ENCODE measurements at places on chromosomes 11 and 22.

GRCh38 chr11:44564166-44564565 lies 1.3 kb upstream of the CD82 start:
- DNase-seq: no peak

DNA sequence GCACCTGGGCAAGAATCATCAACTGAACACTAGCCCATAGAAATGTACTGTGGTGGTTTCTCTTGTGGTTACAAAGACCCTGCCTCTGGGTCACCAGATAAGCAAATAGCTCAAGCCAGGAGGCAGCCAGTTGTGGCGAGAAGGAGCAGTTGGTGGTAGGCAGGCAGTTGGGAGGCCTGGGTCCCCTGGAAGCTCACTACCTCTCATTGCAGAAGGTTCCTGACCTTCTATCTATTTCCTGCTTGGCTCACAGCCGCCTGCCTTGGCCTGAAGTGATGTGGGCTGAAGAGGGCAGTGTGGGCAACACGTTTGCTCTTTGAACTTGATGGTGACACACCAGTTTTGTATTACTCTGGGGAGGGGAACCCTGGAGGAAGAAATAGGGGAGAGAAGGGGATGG lies 34.7 kb downstream of the NECTIN1 start:
- DNase-seq: no peak

DNA sequence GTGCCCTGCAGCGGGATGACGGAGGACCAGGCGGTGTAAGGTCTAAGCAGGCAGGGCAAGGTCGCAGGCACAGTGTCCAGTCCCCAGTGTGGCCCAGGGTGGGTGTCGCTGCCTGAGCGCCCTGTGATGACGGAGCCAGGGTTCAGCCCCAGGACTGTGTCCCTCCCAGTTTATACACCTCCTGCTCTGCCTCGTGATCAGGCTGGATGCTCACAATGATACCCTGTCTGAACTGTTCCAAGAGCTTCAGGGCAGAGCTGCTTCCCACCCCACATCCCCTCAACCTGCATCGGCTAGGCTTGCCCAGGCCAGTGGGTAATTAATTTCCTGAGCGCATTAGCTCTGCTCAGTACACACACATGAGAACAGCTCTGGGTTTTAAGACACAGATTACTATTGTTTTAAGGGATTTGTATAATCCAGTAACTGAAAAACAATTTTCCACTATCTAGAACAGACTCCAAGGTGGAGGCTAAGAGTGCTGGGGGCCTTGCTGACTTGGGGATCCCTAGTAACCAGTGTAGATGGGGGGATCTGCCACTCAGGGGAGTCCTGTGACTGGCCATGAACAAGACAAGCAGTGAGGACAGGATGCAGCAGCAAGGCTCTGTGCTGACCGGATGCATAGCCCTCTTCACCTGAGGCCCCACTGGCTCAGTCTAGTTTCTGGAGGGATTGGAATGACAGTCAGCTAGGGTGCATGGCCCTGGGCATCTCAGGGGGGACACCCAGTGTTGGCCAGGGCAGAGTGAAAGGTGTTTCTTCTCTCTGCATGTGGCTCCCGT lies 34.1 kb downstream of the GNAZ start:
- no peak for DNase-seq

DNA sequence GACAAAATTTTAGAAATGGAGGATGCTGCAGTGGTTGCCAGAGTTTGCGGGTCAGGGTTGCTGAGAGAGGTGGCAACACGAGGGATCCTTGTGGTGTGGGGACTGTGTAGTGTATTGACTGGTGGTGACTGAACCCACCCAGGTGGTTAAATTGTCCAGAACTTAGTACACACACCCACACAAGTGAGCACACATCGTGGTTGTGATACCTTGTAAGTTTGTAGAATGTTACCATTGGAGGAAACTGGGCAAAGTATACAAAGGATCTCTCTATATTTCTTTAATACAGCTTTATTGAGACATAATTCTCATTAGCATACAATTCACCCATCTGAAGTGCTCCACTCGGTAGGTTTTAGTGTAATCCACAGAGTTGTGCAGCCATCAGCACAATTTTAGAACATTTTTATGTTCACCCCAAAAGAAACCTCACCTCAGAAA lies 56.1 kb downstream of the MED15 start:
- no peak for DNase-seq

GRCh38 chr11:40746282-40746681 lies 713.2 kb downstream of the LRRC4C start:
- no peak for DNase-seq

- no peak for DNase-seq
Observed at GRCh38 chr11:8310743-8311298, 47.1 kb upstream of the LMO1 start.

DNA sequence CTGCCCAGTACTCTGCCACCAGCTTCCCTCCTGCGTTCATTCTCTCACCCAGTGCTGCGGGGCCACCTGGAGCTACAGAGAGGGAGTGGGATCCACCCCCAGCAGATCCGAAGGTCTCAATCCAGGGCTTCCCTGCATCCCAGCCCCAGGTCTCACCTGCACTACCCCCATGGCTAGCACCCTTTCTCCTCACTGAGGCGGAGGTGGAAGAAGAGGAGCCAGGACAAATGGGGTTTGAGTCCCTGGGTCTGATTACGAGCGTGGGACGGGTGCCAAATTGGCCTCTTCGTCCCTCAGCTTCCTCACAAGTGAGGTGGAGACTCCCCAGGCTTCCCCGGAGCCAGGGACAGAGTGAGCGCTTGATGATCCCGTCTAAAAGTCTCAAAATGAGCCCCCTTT lies 64.2 kb downstream of the NFAM1 start:
- no peak for DNase-seq

GRCh38 chr11:122126024-122126688 lies 10.1 kb upstream of the BLID start:
- no peak for DNase-seq

- DNase-seq: no peak
Observed at GRCh38 chr11:64659417-64660144, 63.4 kb downstream of the NRXN2 start.

- DNase-seq: no peak
Observed at GRCh38 chr22:22816766-22817410, 70.7 kb upstream of the IGLL5 start.

DNA sequence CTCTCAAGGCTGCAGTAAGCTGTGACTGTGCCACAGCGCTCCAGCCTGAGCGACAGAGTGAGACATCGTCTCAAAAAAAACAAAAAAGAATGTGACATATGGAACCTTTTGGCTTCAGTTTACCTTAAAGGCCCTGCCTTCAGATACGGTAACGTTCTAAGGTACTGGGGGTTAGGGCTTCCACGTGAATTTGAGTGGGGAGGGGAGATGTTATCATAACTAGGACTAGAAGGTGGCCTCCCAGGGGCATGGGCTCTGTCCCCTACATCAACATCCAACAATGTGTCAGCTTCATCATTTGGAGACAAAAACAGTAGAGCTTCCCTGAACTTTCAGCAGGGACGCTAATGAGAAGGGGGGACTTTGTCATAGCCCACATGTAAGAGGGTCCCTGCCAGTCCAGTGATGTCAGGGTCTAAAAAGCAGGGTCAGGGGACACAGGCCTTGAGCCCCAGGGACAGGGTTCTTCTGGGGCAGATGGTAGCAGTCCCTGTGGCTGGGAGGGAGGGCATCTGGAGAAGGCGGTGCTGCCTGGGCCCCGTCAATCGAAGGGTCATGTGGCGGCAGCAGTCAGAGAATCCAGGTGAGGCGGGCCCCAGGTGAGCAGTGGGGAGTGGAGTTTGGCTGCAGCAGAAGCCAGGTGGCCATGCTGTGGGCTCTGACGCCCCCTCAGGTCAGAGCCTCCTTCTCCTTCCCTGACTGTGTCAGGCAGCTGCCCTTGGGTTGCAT lies 79.8 kb downstream of the BCR start:
- DNase-seq: no peak

GRCh38 chr11:121996574-121996973 lies 119.4 kb downstream of the BLID start:
- DNase-seq: no peak

- no peak for DNase-seq
Observed at GRCh38 chr11:16082095-16083055, 274.0 kb downstream of the SOX6 start.

DNA sequence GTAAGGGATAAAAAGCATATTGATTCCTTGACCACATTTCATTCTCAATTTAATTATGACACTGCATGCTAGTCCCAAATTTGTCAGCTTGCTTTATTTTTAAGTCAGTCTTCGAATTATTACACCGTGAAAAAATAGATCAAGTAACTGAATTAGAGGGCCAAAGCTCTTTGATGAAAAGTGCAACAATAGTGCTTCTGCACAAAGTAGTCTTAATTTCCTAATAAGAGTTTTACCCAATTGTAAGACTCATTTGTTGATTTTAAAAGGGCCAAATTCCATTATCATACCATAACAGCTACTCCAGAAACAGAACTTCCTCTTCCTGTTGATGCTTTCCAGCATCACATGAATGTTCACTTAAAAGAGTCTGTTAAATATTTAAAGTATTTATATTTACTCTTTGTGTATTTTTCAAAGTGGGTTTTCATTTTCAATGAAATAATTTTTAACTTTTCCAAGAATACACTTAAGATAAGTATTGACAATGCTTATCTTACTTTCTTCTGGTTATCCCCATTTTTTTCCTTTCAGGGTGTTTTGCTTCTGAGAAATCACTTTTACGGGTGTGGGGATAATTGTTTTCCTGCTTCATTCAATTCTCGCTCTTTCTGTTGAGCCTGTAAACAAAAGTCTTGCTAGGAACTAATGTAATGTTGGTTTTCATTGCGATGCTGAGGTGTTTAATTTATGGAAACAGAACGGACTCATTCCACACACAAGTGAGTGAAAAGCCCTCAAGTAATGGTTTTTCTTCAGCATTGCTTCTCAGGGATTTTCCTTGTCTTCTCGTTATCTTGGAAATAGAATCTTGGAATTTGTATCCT lies 2.1 kb downstream of the ARHGEF12 start:
- DNase-seq: no peak

- no peak for DNase-seq
Observed at GRCh38 chr11:73750228-73750627, 10.6 kb downstream of the RAB6A start.

DNA sequence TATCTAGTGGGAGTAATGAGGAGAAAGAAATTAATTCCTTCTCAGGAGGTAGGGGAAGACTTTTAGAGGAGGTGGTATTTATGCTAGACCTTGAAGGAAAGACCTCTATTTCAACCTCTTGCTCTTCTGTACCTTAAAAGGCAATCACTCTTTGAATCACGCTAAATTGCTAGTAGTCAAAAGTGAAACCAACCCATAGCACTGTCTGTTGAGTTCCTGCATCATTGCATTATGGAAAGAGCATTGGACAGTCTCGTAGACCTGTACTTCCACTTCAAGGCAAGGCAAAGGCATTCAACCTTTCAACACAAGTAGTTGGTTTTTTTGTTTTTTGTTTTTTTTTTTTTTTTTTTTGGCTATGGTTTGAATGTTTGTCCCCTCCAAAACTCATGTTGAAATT lies 770.4 kb downstream of the ETS1 start:
- DNase-seq: no peak

DNA sequence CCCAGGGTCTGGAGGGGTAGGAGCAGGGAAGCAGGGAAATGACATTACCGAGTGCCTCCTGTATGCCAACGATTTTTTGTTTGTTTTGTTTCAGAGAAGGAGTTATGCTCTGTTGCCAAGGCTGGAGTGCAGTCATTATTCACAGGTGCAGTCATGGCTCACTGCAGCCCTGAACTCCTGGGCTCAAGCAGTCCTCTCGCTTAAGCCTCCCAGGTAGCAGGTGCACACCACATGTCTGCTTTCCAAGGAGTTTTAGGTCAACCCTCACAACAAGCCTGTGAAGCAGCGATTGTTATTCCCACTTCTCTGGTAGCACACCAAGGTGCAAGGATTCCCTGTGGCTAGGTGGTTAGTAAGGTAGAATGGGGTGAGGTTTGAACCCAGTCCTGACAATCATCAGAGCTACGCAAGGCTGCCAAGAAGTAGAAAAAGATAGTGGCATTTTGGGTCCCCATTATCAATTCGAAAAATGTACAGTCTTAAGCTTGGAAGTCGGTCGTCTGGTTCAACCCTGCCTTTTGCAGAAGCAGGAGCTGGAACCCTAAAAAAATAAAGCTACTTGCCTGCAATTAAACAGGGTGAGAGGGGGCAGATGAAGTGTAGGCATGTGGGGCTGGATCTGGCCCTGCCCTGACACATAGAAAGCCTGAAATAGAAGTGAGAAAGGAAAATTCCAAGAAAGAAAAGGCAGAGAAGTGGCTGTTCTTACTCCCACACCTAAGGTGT lies 9.1 kb downstream of the UCP3 start:
- no peak for DNase-seq

DNA sequence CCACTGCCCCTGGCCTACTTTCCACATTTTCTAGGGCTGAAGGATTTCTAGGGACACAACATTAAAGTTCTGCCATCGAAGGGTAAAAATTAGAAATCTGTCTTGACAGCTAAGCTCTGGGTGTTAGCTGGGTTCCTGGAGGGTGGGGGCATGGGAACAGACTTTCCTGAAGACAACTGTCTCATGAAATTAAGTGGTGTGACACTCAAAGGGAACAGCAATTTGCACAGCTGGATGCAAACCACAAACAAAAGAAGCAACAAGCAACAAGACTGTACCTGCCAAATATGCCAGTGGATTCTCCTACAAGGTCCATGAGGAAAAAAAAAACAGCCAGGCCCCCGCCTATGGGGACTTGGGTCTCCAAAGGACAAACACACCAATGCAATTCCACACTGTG lies 32.5 kb downstream of the WT1 start:
- DNase-seq: no peak

GRCh38 chr22:44455963-44456358 lies 42.1 kb downstream of the RTL6 start:
- no peak for DNase-seq

GRCh38 chr22:47776329-47776728 lies 1013.9 kb downstream of the TBC1D22A start:
- no peak for DNase-seq

DNA sequence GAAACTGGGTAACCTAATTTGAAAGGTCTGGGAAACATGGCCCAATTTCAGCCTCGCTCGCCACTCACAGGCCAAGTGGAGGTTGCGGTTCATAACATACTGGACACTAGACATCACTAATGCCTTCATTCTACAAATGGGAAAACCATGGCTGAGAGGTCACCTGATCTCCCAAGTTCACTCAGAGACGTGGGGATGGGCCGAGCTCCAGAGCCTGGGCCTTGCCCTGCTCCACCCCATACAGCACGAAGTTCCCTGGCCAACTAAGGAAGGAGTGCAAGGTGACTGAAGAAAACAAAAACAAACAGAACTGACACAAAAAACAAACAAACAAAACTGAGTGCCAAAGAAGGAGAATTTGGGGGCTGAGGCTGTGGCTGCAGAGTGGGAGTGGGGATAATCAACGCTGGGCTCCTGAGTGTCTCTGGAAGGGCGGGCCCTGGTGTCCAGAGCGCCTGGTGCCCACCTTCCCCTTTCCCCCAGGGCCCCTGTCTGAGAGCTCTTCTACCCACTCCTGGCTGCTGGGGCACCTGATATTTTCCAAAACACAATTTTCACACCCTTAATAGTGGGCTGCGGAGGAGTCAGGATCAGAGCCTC lies 46.5 kb upstream of the ADA2 start:
- DNase-seq: no peak
